ENCODE measurements at places on chromosomes 1 and 21. TPM values are rescaled to one million over a fixed set of nuclear protein-coding genes. Genes with fewer than 3 reads are reported as not detected.

The EFCAB14 gene
- total RNA-seq = 43.0 TPM

The GPA33 gene
- total RNA-seq = not detected

The LRRC71 gene
- not detected for total RNA-seq

The BRDT gene
- not detected for total RNA-seq

The HLX gene
- 4.3 TPM for total RNA-seq

The BCL10 gene
- 51.4 TPM for total RNA-seq

The TMEM82 gene
- total RNA-seq = not detected

The KRTAP7-1 gene
- not detected for total RNA-seq

The TFF1 gene
- total RNA-seq = not detected

The CCDC30 gene
- 0.18 TPM for total RNA-seq

The KIRREL1 gene
- 64.7 TPM for total RNA-seq

The PTGER3 gene
- under 0.01 TPM for total RNA-seq

The UMODL1 gene
- total RNA-seq = not detected

The CFAP107 gene
- total RNA-seq = not detected

The OR2T2 gene
- not detected for total RNA-seq

The MAP3K7CL gene
- 25.3 TPM for total RNA-seq

The ABCG1 gene
- 0.36 TPM for total RNA-seq

The SPOCD1 gene
- 42.2 TPM for total RNA-seq

Data from IMR-90 (cell line).